ENCODE measurements at places on chromosomes 1 and 21.
A peak's percentile ranks its signal among the peaks of the same experiment; 100 is the strongest.

DNA sequence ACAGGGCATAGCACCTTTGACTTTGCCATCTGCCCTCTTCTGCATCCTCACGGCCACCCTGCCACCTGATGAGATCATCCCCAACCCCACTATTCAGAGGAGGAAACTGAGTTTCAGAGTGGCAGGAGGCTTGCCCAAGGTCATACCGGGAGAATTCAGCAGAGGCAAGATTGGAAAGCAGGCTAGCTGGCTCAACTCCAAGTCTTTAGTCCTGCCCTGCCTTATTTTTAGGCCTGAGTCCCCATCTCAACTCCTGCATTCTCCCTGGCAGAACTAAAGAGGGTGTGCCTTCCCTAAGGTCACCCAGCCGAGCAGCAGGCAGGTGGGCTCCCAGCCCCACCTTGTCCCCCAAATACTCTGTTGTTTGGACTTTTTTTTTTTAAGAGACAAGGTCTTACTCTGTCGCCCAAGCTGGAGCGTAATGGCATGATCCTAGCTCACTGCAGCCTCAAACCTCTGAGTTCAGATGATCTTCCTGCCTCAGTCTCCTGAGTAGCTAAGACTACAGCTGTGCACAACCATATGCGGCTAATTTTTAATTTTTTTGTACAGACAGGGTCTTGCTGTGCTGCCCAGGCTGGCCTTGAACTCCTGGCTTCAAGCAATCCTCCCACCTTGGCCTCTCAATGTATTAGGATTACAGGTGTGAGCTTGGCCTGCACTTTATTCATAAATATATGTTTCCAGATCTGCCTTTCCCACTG lies 13.8 kb upstream of the FGR start:
- no peak for DNase-seq

DNA sequence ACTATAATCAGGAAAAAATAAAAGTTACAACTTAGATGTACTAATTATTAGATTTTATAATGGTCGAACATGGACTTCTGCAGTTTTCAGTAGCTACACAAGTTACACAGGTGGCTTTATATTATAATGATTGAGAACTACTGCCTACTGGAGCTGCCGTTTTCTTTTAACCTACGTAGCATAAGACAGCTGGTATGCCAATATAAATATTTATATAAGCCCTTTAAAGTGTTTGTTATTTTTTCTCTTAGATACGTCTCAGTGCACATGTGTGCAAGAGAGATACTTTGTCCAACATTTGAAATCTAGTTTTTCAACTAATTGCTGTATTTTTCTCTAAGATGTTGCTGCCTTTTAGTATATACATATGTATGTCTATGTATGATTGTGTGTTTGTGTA lies 42.4 kb downstream of the PDC start:
- no peak for DNase-seq

DNA sequence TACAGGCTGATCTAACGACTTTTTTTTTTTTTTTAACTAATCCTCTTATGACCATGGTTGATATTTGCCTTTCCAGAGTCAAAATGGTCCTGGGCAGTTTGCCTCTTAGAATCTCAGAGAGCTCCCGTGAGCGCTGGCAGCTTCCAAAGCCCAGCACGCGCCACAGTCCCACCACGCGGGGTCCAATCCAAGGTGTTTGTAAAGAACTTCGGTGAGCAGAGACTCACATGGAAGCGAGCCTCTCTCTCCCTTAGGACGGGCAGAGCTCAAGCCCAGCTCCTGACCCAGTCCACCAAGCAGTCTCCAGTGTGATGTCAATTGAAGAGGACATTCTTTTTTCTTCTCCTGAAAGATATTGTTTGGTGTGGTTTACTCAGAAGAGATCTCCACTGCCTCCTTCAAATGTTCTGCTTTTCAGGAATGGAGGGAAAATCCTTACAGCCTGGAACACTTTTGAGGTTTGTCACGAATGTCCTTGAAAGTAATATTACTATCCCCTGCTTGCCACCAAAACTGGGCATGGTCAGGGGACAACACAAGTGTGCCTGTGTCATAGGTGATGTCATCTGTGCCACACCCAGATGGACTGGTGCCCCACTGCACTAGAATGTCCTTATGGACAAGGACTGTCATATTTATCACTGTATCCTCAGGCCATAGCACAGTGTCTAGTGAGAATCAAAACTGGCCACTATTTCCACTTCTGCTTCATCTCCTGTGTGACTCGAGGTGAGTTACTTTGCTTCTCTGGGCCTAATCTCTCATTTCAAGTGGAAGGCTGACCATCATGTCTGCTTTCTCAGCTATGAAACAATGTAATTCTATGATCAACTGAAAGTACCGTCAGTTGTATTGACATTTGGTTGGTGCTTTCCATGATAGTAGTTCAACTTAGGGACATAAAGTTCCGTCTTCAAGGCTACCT lies 97.4 kb upstream of the EDEM3 start:
- no peak for DNase-seq

- no peak for DNase-seq
These were observed 1805.9 kb downstream of the NCAM2 start for GRCh38 chr21:22804151-22804550.

DNA sequence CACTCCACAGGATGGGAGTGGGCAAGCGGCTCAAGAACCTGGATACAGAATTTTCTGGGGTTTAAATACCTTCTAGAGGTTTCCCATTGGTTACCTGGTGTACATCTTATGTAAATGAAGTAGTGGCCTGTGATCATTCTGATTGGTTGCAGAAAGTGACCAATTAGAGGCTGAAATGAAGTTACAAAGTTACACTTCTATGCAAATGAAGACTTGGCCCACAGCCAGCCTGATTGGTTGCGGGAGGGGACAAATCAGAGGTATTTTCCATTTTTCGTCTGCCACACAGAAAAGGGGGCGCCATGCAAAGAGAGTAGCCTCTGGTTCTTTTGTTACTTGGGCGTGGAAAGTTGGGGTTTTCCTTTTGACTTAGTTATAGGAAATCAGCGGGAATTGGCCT lies 8.9 kb downstream of the KCNAB2 start:
- DNase-seq, result no peak

DNA sequence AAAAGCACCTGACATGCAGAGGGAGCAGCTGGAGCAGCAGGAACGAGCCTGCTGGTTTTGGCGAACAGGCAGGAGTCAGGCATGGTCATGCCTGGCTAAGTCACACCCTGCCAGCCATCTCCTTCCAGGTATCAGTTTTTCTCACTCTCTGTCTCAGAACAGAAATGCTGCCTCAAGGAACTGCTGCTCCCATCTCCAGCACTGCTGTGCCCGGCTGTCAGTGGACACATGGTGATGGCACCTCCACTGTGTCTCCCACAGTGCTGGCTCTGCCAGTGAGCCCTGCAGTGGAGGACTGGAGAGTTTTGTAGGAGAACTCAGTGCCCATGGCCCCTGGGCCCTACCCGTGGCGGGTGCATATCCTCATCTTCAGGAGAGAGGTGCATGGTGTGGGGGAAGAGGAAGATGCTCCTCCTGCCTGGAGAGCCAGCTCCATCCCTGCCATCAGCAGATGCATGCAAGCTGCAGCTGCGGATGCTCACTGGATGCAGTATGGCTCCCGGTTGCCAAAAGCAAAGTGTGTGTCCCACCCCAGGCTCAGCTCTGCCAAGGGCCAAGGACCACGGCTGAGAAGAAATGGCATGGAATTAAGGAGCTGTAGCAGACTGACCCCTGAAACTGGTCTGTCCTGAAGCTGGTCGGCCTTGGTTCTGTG lies 114.7 kb downstream of the GRIK3 start:
- DNase-seq, result no peak

DNA sequence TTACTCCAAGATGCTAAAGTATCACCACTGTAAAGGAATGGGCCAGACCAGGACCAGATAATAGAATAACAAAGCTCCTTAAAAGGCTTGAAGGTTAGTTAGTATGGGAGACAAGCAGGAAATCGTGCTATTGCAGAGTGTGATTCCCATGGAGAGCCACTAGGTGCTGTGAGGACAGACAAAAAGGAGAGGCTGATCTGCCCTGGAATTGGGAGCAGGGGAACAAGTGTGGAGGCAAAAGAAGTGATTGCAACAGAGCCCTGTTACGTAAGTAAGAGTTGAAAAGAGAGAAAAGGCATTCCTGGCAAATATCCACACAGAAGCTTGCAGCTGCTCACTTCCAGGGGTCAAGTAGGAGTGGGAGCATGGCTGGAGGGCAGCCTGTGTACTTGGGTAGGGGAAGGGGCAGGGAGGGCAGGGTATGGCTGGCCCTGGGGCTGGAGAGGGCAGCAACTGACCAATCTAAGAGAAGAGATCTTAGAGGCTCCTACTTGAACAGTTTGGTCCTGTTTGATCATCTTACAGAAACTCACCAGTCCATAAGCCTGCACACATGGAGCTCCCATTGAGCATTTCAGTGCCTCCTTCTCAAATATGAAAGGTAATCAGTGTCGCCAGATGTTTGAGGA lies 207.7 kb upstream of the GJB5 start:
- DNase-seq, result no peak

DNA sequence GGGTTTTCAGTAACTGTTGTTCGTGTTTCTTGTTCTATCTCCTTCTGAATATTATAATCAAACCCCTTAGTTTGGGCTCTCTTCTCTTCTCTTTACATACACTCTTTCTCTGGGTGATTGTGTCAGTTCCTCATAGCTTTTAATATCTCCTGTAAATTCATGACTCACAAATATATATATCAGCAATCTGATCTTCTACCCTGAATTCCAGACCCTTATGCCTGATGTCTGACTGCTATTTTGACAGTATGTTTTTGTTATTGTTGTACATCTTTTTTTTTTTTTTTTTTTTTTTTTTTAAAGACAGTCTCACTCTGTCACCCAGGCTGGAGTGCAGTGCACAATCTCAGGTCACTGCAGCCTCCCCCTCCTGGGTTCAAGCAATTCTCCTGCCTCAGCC lies 70.8 kb upstream of the MPC2 start:
- DNase-seq, result no peak

DNA sequence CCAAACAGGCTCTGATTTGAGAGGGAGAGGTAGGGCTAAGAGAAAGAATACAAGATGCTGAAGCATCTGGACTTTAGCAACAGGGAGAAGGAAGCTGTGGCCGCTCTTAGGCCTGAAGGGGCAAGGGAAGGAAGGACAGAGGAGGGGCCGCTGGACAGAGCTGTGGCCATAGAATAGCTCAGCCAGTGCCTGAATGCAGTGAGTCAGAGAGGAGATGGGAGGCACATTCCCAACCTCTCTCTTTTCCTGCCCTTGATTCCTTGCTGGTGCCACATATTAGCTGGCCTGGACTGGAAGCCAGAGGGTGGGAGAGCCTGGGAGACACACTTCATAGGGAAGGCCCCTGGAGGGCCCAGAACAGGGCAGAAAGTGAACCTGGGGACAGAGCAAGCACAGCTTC lies 83.4 kb upstream of the POU3F1 start:
- no peak for DNase-seq

- DNase-seq, result no peak
These were observed 78.0 kb upstream of the TNFSF18 start for GRCh38 chr1:173128742-173129141.

GRCh38 chr1:179955287-179955680 lies 674 bp downstream of the CEP350 start:
- no peak for DNase-seq

DNA sequence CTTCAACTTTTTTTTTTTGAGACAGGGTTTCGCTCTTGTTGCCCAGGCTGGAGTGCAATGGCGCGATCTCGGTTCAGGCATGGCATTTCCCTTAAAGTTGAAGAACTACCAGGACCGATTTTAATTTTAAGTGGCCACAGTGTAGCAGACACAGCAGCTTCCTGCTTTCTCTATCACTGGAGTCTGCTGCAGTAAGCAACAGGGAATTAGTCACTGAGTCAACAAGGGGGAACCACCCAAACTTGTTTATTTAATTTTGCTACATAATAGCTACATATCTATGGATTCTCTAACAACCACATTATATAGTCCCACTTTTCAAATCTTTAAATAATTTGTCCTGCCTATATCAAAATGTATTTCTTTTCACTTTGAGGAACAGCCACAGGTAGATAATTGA lies 12.5 kb upstream of the TNNI3K start:
- DNase-seq, result no peak

GRCh38 chr1:160344241-160344640 lies 1.1 kb downstream of the NCSTN start:
- no peak for DNase-seq

- DNase-seq, result no peak
These were observed 14.5 kb upstream of the APP start for GRCh38 chr21:26185021-26185420.

- DNase-seq, result no peak
These were observed at the start of gene DVL1 for GRCh38 chr1:1349256-1350012. DVL1 (minus strand) TSS chr1:1349418; CDS start chr1:1349065, 353 bp downstream.

DNA sequence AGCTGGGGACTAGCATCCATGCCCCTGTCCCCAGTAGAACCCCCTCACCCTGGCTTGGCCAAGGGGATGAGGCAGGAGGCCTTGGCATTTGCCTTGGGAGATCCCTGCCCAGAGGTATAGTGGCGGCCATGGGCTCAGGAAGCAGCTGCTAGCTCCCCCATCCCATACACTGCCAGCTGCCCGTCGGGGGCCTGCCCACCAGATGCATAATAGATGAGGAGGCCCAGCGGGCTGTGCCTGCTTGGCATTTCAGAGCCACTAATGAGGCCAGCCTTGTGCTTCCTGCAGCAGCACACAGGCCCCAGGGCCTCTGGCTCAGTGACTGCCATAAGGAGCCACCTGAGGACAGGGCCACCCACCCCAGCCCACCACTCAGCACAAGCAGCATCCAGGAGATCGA lies 23.6 kb downstream of the RAP1GAP start:
- no peak for DNase-seq

DNA sequence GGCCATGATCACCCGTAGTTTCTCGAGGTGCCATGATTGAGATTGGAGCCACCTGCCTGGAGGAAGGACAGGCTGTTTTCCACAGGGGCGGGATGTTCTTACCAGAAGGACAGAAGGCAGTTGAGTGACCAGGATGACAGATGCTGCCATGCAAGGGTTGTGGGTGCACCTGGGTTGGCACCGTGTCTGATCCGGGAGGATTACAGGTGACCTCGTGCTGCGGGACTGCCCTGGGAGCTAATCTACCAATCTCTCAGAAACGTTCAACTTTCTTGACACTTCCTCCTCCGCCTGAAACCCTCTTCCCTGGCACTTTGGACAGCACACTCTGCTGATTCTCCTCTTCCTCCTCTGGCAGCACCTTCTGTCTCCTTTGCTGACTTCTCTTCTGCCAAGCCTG lies 13.8 kb upstream of the SLC6A9 start:
- no peak for DNase-seq

- DNase-seq, result no peak
These were observed 1.8 kb downstream of the CDC42BPA start for GRCh38 chr1:227316456-227316855.

GRCh38 chr21:29186246-29186645 lies 55.8 kb downstream of the MAP3K7CL start:
- DNase-seq, result no peak

- no peak for DNase-seq
These were observed 164.8 kb downstream of the TPR start for GRCh38 chr1:186210258-186210657.

GRCh38 chr1:15412175-15412800 lies 2.6 kb downstream of the EFHD2 start:
- DNase-seq, result peak; percentile 63

- no peak for DNase-seq
These were observed 9.1 kb downstream of the ANGPTL7 start for GRCh38 chr1:11198257-11198656.

GRCh38 chr1:62076286-62076685 lies 118.4 kb upstream of the L1TD1 start:
- DNase-seq, result no peak
